ENCODE measurements at places on chromosomes 3 and 15.

DNA sequence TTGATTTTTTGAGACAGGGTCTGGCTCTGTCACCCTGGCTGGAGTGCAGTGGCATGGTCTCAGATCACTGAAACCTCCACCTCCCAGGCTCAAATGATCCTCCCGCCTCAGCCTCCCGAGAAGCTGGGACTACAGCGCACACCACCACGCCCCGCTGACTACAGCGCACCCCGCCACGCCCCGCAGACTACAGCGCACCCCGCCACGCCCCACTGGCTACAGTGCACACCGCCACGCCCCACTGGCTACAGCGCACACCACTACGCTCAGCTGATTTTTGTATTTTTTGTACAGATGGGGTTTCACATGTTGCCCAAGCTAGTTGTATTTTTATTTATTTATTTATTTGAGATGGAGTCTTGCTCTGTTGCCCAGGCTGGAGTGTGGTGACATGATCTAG, 35.6 kb downstream of the SLC51A start:
- no peak for DNase-seq

- no peak for DNase-seq
Observed at GRCh38 chr15:40769274-40770146, at the start of gene C15orf62. Gene C15orf62, plus strand, starts transcription at chr15:40769980. Its CDS starts 516 bp downstream, at chr15:40770496.

GRCh38 chr3:57004229-57004628, 56.2 kb upstream of the SPATA12 start:
- DNase-seq, result no peak

DNA sequence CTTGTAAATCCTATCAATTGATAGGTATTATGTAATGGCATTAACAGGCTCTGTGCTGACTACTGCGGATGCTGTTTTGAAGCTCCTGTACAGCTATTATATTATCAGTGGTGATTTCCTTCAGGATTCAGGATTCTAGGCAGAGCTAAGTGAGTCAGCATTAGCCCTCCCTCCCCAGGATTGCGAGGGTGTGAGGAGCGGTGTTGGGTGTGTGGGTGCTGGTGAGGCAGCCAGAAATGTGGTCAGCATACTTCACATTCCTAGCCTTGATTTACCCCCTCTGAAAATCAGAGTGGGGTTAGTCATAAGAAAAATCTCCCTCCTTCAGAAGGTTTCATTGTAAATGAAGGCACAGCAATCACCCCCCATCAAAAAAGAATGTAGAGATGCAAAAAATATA, 72.5 kb downstream of the SNTN start:
- no peak for DNase-seq

DNA sequence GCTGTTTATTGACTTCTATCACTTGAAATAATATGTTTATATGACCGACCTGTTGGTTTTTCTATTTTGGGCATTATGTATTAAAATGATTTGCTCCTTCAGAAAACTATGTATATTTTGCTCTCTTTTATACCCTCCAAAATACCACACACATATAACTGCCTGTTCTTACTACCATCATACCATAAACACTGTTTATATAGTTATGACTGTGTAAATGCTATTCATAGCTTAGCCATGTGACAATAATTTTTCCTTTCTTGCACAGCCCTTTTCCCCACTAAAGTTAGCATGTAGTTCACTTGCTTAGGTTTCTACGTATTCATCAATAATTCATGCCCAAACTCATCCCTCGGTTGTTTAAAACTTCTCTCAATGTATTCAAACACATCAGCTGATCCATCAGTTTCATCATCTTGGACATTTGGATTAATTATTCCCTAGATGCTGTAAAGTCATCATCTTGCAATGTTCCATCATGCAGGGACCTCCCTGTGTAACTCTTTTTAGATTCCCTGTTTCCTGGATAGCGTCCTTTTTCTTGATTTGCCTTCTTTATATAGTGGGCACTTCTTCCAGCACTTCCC, 8.2 kb upstream of the RYK start:
- DNase-seq, result no peak

GRCh38 chr15:80315289-80315987, 63.4 kb upstream of the CTXND1 start:
- DNase-seq, result no peak

- no peak for DNase-seq
Observed at GRCh38 chr3:188900421-188900951, 271.3 kb upstream of the TPRG1 start.

All from mesenteric fat pad (tissue), 1 donor.